ENCODE measurements at places on chromosomes 1 and 21.

- peak; percentile 91 for DNase-seq
Observed at GRCh38 chr1:35930593-35931445, at the start of gene AGO3. Gene AGO3, plus strand, starts transcription at chr1:35931105. Its CDS starts 322 bp downstream, at chr1:35931427.

DNA sequence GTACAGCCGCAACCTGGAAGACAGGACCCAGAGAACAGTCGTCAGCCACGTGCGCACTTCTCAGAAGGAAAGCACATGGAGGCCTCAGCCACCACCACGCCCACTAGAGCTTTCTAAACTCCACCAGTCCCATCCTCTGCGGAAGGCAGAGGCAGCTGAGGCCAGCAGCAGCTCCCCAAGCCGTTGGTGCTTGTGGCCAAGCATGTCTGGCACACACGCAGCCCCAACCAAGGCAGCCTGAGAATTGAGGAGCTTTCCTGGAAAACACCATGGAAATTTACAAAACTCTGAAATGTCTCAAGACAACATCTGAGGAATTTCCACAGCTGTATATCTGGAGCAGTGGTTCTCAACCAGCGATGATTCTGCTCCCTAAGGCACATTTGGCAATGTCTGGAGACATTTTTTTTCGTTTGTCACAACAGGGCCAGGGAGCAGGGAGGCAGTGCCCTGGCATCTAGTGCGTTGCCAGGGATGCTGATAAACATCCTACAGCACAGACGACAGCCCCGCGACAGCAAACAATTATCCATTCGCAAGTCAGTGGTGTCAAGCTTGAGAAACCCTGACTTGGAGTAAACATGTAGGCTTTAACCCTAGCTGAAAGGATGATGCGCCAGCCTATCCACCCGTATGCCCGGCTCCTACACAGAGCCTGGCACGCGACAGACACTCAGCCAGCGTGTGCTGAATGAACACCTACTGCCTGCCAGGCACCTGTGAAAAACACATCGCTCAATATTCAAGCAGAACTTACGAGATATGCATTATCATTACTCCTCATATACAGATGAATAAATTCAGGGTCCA is 24.7 kb downstream of the NPHP4 start:
- DNase-seq = no peak

DNA sequence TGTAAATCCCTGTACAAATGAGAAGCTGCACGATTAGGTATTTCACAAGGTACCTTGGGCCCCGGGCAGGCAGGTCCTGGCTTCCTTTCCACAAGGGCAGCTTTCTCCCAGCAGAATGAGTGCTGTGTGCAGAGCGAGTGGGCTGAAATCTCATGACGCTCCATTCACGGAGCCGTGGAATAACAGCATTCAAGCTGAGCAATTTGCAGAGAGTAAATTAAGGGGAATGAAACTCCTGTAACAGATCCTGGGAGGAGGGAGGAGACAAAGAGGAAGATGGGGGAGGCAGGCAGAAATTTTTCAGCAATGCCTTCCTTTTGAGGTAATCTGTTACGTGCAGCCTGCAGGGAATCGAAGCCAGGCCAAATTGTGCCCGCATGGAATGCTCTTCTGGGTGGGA is 239.9 kb downstream of the TNR start:
- no peak for DNase-seq

DNA sequence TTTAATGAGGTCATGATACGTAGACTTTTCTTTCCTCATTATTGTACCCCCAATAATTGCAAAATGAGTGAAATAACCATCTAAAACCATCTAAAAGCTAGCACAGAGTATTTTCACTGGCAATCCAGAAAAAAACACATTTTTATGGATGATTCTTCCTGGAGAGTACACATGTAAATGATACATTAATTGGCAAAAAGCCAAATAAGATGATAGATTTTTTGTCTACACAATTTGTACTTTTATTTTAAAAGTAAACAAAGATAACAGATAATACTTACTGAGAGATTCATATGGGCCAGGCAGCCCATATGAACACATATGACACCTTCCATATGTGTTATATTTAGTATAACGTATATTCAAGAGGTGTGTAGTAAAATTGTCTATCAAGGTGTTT is 2.5 kb upstream of the KRTAP19-7 start:
- no peak for DNase-seq

- DNase-seq = no peak
Observed at GRCh38 chr1:100582943-100583342, 45.0 kb downstream of the GPR88 start.

DNA sequence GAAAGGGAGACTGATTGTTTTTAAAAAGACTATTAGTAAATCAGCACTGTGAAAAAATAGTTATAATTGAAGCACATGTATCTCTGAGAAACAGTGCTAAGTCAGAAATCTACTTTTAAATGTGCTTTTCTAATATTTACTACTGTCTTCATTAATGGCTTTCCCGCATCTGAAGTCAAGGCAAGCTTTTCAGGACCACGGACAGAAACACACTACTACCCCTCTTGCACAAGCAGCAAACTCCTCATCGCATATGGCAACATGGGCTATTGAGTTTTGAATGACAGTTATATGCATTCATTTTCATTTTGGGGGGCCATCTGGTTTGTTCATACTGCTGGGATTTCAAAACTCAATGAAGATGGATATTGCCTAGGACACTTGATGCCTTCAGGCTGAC is 433.4 kb upstream of the CAMK1G start:
- no peak for DNase-seq

- DNase-seq = no peak
Observed at GRCh38 chr1:246147524-246148461, 359.3 kb downstream of the SMYD3 start.

- no peak for DNase-seq
Observed at GRCh38 chr1:68049941-68050878, at the start of gene DIRAS3. Gene DIRAS3, minus strand, starts transcription at chr1:68050627. Its CDS starts 3,330 bp downstream, at chr1:68047297.

GRCh38 chr21:41548781-41549180 is 40.8 kb upstream of the TMPRSS2 start:
- DNase-seq = no peak

All from stimulated activated CD4-positive, alpha-beta T cell treated with anti-CD3 and anti-CD28 coated beads, Interleukin-4, amount 100 ng/mL, for 24 hours (primary cell).